Vein endothelial cell (primary cell): ENCODE measurements at places on chromosomes 1 and 21. TPM values are rescaled to one million over a fixed set of nuclear protein-coding genes. Genes with fewer than 3 reads are reported as not detected.

The CAPN9 gene
- not detected in 2 replicates for total RNA-seq

The LMOD1 gene
- under 0.01 and 0.10 TPM in 2 replicates for total RNA-seq

The GBP7 gene
- total RNA-seq, result not detected in 2 replicates

The TRAF3IP3 gene
- total RNA-seq, result not detected in 2 replicates

The RC3H1 gene
- total RNA-seq, result 43.1 and 55.1 TPM in 2 replicates

The COP1 gene
- 68.9 and 76.2 TPM in 2 replicates for total RNA-seq

The PAQR6 gene
- 0.33 and 0.57 TPM in 2 replicates for total RNA-seq

The HENMT1 gene
- total RNA-seq, result 1.1 and 2.9 TPM in 2 replicates

The S1PR1 gene
- 306 and 308 TPM in 2 replicates for total RNA-seq

The LRRC38 gene
- not detected in 2 replicates for total RNA-seq

The LRRC53 gene
- total RNA-seq, result not detected in 2 replicates

The C1orf146 gene
- total RNA-seq, result not detected in 2 replicates

The BACE2 gene
- 438 and 446 TPM in 2 replicates for total RNA-seq

The CDK11A gene
- total RNA-seq, result 11.3 and 16.7 TPM in 2 replicates

The TNFRSF9 gene
- 0.96 and 1.3 TPM in 2 replicates for total RNA-seq

The CYP4A11 gene
- not detected in 2 replicates for total RNA-seq

The SMPDL3B gene
- 0.10 and 0.33 TPM in 2 replicates for total RNA-seq

The IL22RA1 gene
- not detected in 2 replicates for total RNA-seq

The RAB25 gene
- total RNA-seq, result not detected in 2 replicates

The CYP4Z1 gene
- not detected in 2 replicates for total RNA-seq
